ENCODE measurements at places on chromosomes 12 and 14. TPM values are rescaled to one million over a fixed set of nuclear protein-coding genes. Genes with fewer than 3 reads are reported as not detected.

- DNase-seq = no peak
Observed at GRCh38 chr12:112855375-112855774, 51.4 kb upstream of the OAS1 start.

DNA sequence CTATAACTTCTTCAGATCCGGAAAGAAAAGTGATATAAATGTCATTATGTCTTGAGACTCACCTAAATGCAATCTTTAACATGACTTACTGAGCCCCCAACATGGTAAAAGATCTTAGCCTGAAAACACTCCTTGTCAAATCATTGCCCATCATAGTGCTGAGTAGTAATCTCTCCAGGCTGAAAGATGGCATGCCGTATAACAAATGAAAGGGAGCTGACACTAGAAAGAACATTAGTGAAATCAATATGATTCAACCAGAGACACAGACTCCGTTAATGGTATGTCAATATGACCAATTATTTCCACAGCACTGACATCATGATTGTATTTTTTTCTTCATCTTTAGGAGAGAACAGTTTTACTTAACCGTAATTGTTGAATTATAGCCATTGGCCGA lies 54.4 kb downstream of the BICD1 start:
- DNase-seq = no peak

GRCh38 chr12:113174461-113175384 lies 10.6 kb downstream of the DDX54 start:
- DNase-seq = no peak

GRCh38 chr12:8033153-8034044 lies 883 bp downstream of the FOXJ2 start:
- DNase-seq = peak; percentile 87

DNA sequence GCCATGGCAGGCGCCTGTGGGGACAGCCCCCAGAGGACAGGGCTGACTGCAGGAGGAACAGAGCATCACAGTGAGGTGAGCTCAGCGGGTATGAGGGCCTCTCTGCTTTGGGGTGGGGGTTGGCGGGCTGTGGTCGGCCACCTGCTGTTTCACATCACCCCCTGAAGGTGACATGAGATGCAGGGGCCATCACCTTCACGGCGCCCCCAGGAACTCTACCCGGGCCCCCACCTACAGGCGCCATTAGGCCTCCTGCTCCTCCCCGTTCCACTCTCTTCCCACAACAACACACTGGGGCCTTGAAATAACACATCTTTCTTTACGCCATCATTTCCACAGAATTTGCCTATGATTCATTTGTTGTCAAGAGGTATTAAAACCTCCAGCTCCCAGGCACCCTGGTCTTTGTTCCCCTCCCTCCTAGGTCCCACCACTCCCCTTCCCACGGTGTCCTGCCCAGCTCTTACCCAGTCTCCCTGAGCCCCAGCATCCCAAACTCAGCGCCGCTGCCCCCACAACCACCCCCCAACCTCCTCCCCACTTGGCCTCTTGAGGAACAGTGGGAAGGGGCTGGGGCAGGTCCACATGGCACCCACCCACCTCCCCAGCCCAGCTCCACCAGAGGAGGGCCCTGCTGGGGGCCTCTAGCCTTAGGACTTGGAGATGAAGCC lies 12.7 kb upstream of the HDAC7 start:
- no peak for DNase-seq

GRCh38 chr12:103725398-103725797 lies 115.6 kb downstream of the NT5DC3 start:
- DNase-seq = no peak

DNA sequence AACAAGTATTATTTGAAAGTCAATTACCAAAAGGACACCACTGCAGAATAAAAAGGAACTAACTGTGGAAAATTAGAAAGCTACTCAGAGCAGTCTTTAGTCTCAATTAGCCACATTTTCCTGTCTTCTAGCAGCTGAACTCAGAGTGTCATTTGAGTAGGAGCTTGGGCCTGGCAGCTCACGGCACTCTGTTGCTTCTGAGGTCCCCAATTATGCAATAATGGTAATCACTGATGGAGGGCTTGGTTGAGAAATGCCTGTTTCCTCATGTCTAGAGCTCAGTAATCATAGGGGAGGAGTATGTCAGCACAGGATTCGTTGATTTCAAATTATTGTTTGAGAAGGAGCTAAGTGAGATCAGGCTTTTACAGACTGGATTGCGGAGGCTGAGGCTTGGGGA lies 108.6 kb downstream of the VRK1 start:
- DNase-seq = no peak

- DNase-seq = no peak
Observed at GRCh38 chr12:110338754-110339153, 57.7 kb downstream of the ATP2A2 start.

DNA sequence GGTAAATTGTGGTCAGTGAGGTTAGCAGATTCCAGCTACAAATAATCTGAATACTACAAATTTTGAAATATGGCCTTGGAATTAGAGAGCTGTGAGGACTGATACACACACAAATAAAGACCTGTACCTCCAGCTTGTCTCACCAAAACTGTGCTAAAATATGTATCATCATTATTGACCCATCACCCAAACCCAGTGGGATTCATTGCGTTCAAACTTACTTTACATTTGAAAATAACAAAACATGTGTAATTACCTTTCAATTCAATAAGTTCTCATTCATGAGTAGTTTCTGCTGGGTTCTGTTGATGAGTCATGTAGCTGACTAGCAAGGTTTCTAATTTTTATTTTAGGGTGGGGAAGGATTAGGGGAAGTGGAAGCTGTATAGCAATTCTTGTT lies 170.9 kb downstream of the MSRB3 start:
- no peak for DNase-seq

DNA sequence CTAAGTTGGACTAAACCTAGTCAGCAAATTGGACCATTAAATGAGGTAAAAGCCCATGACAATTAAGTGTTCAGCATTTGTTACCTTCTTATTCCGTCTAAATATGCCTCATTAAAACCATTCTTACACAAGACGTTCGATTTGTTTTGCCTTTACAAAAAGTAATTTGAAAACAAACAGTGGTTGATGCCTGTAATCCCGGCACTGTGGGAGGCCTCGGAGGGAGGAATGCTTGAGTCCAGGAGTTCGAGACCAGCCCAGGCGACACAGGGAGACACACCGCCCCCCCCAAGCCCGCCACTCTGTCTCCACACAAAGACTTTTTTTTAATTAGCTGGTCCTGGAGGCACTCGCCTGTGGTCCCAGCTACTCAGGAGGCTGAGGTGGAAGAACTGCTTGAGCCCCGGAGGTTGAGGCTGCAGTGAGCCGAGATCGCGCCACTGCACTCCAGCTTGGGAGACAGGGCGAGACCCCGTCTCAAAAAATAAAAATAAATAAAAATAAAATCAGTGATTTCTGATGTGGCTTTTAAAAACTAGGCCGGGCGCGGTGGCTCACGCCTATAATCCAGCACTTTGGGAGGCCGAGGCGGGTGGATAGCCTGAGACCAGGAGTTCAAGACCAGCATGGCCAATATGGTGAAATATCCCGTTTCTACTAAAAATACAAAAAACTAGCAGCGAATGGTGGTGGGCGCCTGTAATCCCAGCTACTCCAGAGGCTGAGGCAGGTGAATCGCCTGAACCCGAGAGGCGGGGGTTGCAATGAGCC lies 856 bp upstream of the EIF4B start:
- DNase-seq = peak; percentile 68

GRCh38 chr14:95327558-95328374 lies 8.1 kb upstream of the CLMN start:
- DNase-seq = no peak

DNA sequence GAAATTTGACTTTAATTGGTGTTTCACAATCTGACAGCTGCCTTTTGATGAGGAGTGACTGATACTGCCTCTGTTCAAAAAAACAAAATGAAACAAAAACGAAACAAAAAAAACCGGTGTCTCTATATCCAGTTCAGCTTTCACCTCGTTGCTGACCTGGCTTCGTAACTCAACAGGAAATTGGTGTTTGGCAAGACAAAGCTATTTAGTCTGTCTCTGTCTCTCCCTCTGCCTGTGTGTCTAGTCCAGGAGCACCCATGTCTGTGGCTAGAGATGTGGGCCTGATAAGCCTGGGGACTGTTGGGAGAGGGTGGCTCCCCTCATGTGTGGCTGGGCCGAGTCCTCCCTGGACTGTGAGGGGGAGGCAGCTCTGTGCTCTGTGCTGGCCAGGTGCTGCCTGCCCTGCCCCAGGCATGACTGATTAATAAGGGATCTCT lies 11.3 kb downstream of the CACNA1C start:
- DNase-seq = no peak

- DNase-seq = no peak
Observed at GRCh38 chr12:7645395-7646177, 20.1 kb downstream of the APOBEC1 start.

DNA sequence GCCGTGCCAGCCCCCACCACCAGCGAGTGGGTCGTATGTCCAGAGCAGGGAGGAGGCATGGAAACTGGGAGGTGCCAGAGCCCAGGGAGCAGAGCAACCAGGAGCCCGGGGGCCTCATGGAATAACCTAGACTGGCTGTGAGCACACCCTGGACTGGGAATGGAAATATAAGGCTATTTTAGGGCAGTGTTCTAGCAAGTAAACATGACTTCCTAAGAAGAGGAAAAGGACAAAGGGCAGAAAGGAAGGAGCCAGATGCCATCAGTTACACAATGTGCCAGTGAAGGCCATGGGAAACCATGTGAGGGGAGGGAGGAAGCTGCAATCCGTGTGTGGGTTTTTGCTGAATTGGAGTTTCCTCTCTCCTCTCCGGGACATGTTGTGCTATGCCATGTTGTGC lies 18.7 kb upstream of the CPM start:
- no peak for DNase-seq

GRCh38 chr12:123032736-123033391 lies 52.4 kb downstream of the ARL6IP4 start:
- no peak for DNase-seq

DNA sequence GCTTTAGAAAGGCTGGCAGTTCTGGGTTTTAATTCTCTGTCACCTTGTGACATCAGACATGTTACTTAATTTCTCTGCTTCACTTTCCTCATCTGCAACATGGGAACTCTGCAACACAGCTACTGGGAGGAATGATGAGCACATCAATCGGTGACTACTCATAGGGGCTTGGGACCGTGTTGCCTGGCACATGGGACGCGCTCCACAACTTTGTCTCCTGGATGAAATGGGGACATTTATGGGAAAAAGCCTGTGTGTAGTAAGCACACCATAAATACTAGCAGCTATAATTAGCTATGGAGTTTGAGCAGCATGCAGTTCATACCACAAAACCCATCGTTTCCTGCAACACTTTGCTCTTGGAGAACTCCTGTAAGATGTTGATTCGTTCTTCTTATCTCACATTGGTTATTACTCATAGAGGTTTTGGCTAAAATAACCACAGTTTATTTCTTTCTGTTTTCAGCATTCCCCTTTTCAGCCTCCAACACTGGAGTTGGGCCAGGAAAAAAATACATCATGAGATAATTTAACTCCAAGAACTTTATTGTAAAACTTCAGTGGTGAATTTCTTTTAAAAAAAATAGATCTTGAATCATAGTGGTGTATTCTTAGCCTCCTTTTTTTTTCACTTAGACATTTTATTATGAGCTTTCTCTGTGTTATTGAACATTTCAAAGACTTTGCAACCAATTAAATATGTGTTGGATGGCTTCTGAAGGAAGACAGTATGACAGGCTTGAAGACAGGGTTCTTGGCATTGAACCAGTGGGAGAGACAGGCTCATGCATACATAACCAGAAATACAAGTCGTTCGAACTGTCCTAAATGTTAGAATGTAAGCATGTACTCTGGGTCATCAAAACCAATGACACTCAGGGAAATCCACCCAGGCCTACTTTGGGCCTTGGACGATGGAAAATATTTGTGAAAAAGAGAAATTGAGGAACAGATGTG lies 72.7 kb downstream of the RIN3 start:
- peak; percentile 71 for DNase-seq

GRCh38 chr12:8712572-8712971 lies 14.8 kb downstream of the RIMKLB start:
- DNase-seq = no peak

GRCh38 chr12:9756170-9756569 lies 4.5 kb downstream of the CD69 start:
- no peak for DNase-seq

DNA sequence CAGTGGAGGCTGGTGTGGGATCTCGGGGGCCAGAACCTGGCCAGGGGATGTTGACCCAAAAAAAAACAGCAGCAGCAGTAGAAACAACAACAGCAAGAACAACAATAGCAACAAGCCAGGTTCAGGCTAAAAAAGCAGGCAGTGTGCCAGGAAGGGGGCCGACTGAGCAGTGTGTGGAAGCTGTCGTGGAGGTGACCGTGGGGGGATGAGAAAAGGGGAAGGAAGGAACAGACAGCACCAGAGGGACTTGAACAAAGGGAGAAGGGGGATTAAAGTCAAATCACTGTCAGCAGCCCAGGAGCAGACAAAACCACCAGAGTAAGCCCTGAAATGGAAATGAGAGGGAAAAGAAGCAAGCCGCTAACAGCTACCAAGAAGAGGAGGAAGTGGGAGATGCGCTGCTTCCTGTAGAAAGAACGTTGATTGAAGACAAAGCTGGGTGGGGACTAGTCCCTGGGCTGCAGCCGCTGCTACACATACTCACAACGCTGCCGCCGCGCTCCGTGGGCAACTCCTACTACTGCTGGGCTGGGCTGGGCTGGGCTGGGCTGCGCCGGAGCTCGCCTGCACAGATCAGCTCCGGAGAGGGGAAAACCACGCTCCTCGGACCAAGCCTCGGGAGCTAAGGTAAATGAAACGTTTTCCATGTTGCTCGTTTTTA lies at the start of gene GNG2:
Gene GNG2, plus strand, starts transcription at position 449 of the 661 bp plus-strand sequence. CDS start 90,067 bp downstream, outside the sequence.
- peak; percentile 91 for DNase-seq

DNA sequence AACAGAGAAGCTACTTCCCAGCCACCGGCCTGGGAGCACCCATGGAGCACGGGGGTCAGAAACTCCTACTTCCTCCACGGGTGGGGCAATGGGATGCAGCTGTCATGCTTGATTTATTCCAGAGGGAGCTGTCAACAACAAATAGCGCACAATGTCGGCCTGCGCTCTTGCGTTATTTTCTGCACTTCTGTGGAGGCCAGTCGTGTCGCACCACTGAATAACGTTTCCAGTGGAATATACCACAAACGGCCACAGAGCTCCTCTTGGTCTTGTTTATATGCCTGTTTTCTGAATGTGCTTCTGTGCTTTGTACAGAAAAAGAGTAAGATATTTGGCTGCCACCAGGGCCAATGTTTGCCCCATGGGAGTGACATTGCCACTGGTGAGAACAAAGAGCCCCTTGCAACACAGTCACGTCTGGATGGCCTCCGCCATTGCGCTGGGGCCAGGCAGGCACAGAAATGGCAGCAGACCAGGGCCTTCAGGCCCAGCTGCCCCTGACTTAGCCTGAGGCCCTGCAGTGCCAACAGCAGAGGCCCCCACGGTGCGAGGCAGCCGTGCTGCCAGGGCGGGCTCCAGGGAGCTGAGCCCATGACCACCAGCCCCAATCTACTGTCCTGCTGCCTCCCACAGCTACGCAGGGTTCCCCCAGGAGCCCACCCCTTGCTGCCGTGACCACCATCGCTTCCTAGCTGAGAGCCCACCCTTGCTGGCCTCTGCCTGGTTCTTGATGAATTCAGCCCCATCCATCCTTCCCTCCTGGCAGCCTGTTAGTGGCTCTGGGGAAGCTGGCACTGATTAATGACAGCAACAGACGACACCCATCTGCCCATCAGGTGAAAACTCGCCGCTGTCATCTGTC lies 28.9 kb upstream of the TMEM179 start:
- peak; percentile 68 for DNase-seq

The NYNRIN gene
- 0.60 TPM for polyA plus RNA-seq

The BORCS5 gene
- polyA plus RNA-seq = 6.0 TPM

The LRIG3 gene
- 26.1 TPM for polyA plus RNA-seq

The PTPRO gene
- 1.2 TPM for polyA plus RNA-seq

The BMAL2 gene
- polyA plus RNA-seq = 4.4 TPM

The CMKLR1 gene
- polyA plus RNA-seq = 3.0 TPM

The KCNC2 gene
- not detected for polyA plus RNA-seq

The TAS2R19 gene
- not detected for polyA plus RNA-seq

The TRIM9 gene
- polyA plus RNA-seq = 2.4 TPM
